ENCODE measurements at places on chromosomes 3 and 15.
A peak's percentile ranks its signal among the peaks of the same experiment; 100 is the strongest.

GRCh38 chr3:85030052-85030451, 71.3 kb downstream of the CADM2 start:
- DNase-seq: no peak

- DNase-seq: no peak
Measured at GRCh38 chr15:78023865-78024518, 53.5 kb downstream of the TBC1D2B start.

GRCh38 chr15:76866716-76867321, 38.3 kb downstream of the SCAPER start:
- DNase-seq: peak; percentile 61

- peak; percentile 58 for DNase-seq
Measured at GRCh38 chr3:153165261-153165681, 3.2 kb downstream of the RAP2B start.

DNA sequence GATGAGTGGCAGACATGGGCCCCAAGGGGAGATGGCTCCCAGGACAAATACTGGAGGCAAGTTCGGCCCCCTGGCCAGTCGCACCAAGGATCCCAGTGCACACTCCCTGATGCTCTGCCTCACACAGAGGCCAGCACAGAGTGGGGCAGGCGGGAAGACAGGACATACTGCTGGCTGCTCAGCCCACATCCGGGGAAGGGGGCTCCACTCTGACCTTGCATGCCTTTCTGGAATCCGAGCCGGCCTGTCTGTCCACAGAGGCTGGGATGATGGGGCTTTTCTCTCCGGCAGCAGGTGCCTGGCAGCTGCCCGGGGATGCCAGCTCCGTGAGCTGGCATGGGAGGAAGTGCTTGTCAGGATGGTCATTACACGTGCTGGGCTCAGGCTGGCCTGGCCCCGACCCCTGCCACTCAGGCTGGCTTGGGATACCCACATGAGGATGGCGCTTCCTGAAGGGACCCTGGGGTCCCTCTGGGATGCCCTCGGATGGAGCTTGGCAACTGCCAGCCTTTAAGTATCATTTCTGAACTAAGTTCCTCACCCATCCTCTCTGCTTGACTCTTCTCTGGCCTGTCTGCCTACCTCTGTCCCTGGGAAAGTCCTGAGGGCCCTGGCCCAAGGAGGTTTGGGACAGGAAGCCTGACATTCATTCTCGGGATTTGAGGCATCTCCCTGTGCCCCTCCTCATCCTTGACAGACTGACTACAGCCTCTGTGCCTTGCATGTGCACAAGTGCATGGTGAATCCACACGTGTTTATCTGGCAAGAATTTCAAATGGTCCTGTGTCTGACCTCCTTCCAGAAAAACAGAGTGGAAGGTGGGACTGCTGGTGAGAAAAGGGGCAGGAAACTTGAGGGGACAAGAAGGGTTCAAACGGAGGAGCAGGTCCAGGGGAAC, 46.5 kb downstream of the EXOG start:
- DNase-seq: no peak
